ENCODE measurements at places on chromosomes 6 and 20.

GRCh38 chr20:62309947-62310756 is 7.4 kb downstream of the ADRM1 start:
- DNase-seq = no peak

DNA sequence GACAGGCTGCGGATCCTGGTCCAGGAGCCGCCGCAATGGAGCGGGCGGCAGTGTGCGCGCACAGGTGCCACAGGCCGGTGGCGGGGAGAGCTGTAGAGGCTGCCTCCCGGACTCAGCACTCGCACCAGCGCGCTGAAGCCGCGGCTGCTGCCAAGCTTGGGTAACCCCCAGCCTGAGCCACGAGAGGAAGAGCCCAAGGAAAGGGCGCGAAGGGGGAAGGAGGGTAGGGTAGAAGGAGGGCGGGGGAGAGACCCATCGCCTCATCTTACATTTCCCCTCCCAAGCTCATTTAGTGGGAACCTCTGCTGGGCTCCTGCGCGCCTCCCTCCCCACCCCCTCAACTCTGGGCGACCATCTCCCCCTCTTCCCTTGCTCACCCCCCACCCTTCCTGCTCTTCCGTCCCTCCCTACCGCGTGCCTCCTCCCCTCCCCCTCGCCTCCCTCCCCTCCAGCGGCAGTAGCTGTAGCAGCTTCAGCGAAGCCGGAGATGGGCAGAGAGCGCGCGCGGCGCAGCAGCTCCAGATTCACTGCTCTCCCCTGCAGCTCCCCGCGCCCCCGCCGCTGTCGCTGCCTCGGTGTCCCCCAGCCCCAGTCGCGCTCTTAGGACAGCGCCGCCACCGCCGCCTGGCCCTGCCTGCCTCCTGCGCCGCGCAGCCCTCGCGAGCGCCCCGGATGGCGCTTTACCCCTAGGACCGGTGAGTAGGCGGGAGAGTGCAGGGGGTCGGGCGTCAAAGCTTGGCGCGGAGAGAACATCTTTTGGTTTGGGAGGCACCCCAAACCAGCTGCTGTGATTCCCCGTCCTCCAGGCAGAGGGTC is at the start of gene FUT9:
Gene FUT9, plus strand, starts transcription at position 457 of the 816 bp plus-strand sequence. CDS start 187,182 bp downstream, outside the sequence.
- no peak for DNase-seq

DNA sequence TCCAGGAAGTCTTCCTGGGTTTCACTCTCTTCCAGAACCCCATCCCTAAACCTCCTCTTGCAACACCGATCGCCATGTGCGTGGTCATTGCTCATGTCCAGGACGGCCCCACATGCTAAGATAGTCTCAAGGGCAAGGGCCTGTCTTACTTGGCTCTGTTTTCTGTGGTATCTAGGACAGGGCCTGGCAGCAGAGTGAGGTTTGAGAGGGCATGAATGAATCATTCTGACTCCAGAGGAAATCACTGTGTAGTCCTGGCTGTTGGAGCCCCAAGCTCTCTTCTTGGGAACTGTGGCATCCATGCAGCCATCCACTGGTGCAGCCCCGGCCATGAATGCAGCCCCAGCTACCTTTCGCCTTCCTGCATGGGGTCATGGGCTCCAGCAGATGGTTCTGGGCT is 12.4 kb downstream of the SIRPA start:
- DNase-seq = no peak

- DNase-seq = peak; percentile 75
Measured at GRCh38 chr6:129567374-129567773, 142.6 kb downstream of the ARHGAP18 start.

DNA sequence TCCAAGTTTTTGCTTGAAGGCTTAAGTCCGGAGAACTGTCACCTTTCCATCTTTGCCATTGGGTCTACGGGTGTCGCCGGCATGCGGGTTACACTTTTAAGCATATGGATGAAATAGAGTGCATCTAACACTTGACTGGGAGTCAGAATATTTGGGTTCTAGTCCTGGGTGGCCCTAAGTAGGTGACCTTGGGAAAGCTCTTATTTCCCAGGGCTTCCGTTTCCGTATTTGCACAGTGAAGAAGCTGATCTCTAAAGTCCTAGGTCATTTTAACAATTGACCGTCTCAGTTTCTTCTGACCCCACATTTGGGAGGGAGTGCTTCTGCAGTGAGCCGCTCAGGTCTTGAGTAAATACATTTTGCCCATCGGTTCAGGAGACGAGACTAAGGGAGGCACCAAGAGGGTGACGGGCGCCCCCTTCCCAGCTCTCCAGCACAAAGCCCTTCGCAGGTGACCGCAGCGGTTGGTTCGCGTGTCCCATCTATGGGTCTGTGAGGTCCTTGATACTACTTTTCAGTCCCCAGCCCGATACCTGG is 651 bp upstream of the BLTP3A start:
- DNase-seq = peak; percentile 80

- no peak for DNase-seq
Measured at GRCh38 chr6:44270526-44271405, 516 bp downstream of the TMEM151B start.

- DNase-seq = no peak
Measured at GRCh38 chr6:34025112-34025807, 120.6 kb downstream of the GRM4 start.

GRCh38 chr6:169622618-169623017 is 79.2 kb downstream of the WDR27 start:
- no peak for DNase-seq

GRCh38 chr6:143233554-143234285 is 173.0 kb downstream of the AIG1 start:
- DNase-seq = no peak

- no peak for DNase-seq
Measured at GRCh38 chr6:151592449-151593159, 98.8 kb downstream of the CCDC170 start.

DNA sequence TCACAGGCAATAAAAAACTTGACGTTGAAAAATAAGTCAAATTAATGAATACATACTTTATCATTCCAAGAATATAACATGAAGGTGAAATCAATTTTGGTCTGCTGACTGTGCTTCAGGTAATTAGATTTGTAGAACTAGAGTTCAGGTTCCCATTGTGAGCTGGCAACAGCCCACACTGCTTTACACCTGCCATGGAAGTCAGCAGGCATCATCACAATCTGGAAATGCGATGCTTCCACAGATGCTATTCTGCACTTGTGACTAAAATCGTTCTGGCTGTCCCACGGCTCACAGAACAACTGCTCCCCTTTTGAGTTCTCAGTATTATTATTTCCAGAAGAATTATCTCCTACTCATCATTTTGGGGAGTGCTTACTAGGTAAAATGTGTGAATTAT is 62.6 kb upstream of the THEMIS start:
- no peak for DNase-seq

- DNase-seq = no peak
Measured at GRCh38 chr20:36028106-36028808, 59.9 kb downstream of the CNBD2 start.

GRCh38 chr6:156949376-156949775 is 172.2 kb downstream of the ARID1B start:
- no peak for DNase-seq

- no peak for DNase-seq
Measured at GRCh38 chr6:137316626-137317025, 97.4 kb upstream of the IFNGR1 start.

DNA sequence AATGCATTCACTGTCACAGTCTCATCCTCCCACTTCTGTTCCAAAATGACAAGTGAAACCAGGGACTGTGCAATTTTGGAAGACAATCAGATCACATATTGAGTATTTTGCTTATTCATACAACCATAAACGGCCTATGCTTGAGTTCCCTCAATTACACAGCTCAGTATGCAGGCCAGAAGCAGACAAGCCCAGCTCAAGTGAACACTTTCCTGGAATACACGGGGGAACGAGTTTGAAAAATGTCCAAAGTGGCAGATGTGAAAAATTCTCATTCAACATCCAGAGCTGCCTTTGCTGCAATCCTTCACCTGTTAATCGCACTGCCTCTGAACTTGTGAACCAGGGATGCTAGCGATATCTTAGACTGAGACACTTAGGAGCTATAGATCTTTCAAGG is 190.2 kb downstream of the COL9A1 start:
- DNase-seq = no peak

DNA sequence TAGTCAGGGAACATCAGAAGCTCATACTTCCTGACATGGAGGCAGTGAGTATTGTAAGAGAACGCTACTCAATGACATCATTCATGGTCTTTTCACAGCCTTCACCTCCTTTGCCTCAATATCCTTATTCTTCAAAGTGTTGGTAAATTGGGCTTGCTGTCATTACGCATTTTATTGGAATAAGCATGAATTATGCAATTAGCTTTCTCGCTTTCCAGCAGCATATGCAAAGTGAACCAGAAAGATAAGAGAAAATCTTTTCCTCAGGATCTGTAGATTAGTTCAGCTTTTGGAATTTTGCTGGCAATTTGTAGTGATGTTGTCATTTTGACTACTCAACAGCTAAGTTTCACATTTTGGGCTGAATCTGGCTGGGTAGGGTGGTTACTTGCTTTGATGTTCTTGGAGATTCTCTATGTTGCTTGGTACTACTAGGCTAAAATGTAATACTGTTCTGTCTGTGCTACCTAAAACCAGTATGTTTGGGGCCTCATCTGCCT is 1012.1 kb downstream of the KIF16B start:
- DNase-seq = no peak

- DNase-seq = no peak
Measured at GRCh38 chr6:126182650-126183311, 157.1 kb upstream of the CENPW start.

- DNase-seq = peak; percentile 93
Measured at GRCh38 chr20:43667341-43668132, 623 bp downstream of the MYBL2 start.

- peak; percentile 8 for DNase-seq
Measured at GRCh38 chr6:154261688-154262397, 94.8 kb downstream of the IPCEF1 start.

DNA sequence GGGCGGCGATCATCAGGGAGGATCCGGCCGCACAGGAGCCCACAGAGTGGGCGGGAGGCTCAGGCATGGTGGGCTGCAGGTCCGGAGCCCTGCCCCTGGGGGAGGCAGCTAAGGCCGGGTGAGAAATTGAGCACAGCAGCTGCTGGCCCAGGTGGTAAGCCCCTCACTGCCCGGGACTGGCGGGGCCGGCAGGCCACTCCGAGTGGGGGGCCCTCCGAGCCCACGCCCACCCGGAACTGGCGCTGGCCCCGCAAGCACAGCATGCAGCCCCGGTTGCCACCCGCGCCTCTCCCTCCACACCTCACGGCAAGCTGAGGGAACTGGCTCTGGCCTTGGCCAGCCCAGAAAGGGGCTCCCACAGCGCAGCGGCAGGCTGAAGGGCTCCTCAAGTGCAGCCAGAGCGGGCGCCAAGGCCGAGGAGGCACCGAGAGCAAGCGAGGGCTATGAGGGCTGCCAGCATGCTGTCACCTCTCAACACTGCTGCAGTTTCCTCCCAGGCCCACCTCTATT is 48.1 kb upstream of the UST start:
- no peak for DNase-seq

GRCh38 chr20:41669708-41670263 is 51.6 kb upstream of the CHD6 start:
- no peak for DNase-seq

DNA sequence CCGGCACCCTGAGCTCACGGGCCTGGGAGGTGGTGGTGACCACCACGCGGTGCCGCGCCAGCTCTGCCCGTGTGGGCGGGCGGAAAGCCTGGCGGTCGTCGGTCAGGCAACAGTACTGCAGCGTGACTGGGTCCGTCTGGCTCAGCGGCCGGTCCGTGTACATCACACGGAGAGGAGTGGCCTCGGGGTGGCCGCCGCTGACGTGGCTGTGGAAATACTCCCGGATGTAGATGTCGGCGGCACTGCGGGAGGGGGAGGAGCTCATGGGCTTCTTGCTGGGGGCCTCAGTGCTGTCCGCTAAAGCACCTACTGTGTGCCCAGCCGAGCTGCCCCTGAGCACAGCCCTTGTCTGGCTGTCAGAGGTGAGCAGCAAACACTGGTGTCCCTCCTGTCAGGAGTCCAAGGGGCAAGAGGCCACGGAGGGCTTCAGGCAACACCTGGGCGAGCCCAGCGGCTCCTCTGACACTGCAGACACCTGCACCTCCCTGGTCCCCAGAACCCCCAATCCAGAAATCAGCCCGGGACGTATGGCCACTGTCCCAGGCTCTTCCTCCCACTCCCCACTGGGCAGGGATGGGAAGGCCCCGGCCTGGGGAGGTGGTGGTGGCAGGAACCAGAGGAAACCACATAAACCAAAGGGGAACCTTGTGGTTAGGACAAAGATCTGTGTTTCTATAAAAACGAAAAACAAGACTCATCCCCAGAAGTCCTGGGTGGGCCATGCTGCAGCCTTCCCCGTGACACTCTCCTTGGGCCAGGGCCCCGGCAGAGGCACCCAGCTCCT is 6.5 kb downstream of the HELZ2 start:
- no peak for DNase-seq

DNA sequence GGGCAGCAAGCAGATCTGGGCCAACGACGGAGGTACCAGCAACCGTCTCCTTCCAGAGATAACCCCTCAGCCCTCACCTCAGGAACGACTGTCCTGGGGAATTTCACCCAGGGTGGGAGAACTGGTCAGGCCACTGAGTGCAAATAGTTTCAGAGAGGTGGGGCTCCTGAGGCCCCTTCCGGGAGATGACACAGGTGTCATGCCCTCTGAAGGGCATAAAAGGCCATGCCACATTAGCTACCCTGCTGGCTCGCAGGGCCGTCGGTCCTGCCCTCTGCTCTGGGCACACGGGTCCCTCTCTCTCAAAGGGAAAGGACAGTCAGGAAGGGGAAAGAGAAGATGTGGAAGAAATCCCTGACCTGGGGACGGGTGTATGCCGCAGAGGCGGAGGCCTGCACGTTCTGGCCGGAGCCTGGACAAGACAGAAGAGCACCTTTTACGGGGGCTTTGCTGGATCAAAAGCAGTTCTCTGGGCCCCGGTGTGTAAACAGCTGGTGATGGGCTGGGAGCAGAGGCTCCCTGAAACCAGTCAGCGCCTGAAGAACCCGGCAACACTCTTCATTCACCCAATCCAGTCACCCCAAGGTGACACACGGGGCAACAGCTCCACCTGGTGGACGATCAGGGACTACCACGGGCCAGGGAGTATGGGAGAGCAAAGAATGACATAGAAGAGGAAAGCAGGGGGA is 6.4 kb upstream of the TAF8 start:
- DNase-seq = peak; percentile 87

DNA sequence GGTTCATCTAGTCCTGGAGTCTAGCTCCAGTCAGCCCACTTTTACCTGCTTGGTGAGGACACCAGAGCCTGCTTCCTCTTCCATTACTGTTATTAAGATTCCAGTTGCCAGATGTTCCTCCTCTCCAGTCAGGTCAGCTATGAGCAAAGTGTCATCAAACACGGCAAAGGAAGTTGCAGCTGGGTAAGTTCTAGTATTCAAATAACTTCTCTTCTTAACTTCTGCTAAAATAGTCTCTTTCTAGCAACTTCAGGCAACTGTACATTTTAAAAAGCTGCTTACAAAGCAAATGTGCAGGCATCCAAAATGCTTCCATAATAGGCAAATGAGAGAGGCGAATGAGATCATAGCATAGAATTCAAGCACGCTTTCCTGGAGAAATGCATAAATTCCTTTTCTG is 18.4 kb upstream of the MRPS18A start:
- no peak for DNase-seq

DNA sequence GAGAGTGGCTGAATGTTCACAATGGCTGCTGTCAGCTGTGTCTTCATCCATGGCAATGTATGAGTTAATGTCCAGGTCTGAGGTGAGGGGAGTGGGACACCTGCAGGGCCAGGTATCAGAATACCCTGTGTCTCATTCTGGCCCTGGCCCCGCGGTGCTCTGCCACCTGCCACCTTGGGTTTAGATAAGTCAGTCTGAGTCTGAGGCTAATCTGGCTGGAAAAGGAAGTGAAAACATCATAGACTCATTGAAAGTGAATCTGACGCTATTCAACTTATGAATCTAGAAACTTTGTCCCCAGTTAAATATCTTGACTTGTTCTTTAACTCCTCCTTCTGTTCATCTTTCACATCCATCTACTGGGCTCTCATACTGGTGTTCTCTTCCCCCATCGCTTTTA is 267.1 kb upstream of the JAG1 start:
- DNase-seq = no peak

GRCh38 chr6:153028963-153029362 is 26.5 kb upstream of the MTRF1L start:
- DNase-seq = no peak
